ENCODE measurements at places on chromosomes 5 and 9. TPM values are rescaled to one million over a fixed set of nuclear protein-coding genes. Genes with fewer than 3 reads are reported as not detected.

GFI1B gene
- 0.43 TPM for total RNA-seq

BAAT gene
- not detected for total RNA-seq

AIF1L gene
- 22.2 TPM for total RNA-seq

PRLR gene
- 0.38 TPM for total RNA-seq

TAF11L11 gene
- total RNA-seq = not detected

SPATA31D4 gene
- total RNA-seq = not detected

PCDHGA1 gene
- 3.2 TPM for total RNA-seq

ADGRD2 gene
- not detected for total RNA-seq

C5orf52 gene
- total RNA-seq = not detected

CA9 gene
- 0.30 TPM for total RNA-seq

GTF3C4 gene
- total RNA-seq = 8.8 TPM

SHISAL2B gene
- not detected for total RNA-seq

GABRP gene
- 0.14 TPM for total RNA-seq

EGFL7 gene
- total RNA-seq = 72.0 TPM

CDH9 gene
- total RNA-seq = not detected

MED10 gene
- 28.9 TPM for total RNA-seq

LCN1 gene
- not detected for total RNA-seq

LHX2 gene
- not detected for total RNA-seq

RNF183 gene
- total RNA-seq = not detected

FAM221B gene
- total RNA-seq = not detected

MAP1B gene
- 59.9 TPM for total RNA-seq

CCL27 gene
- not detected for total RNA-seq

FAM153A gene
- 1.4 TPM for total RNA-seq

SLC45A2 gene
- not detected for total RNA-seq

INSL6 gene
- total RNA-seq = not detected

SNAPC4 gene
- total RNA-seq = 4.0 TPM

WDR70 gene
- 16.4 TPM for total RNA-seq

SLC36A3 gene
- total RNA-seq = not detected

SLC24A2 gene
- 0.14 TPM for total RNA-seq

WNT8A gene
- total RNA-seq = not detected

JADE2 gene
- total RNA-seq = 24.6 TPM

PKD2L2 gene
- 0.81 TPM for total RNA-seq

ARSI gene
- 0.65 TPM for total RNA-seq

STPG3 gene
- total RNA-seq = 1.4 TPM
